ENCODE measurements at places on chromosomes 11 and 22.

- DNase-seq, result no peak
Measured at GRCh38 chr11:6345366-6345765, 25.1 kb upstream of the CAVIN3 start.

GRCh38 chr11:20050551-20051333 is 109.5 kb downstream of the DBX1 start:
- no peak for DNase-seq

GRCh38 chr22:30803679-30804078 is 109.0 kb downstream of the OSBP2 start:
- DNase-seq, result no peak

DNA sequence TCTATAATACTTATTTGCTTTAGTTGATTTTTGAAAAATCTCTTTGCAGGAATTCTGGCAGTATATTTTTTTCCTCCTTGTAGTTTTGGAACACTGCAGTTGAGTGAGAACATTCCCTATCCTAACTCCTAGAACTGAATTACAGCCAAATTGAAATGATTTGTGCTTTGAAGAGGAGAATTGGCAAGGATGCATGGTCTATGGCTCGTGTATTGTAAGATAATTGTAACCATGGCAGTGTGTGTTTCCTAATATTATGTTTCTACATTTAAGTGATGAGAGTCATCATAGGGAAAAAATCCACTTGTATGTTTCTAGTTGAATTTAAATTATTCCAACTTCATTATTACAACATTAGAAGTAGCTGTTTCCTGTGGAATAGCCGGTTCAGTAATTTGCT is 80.9 kb upstream of the MYO18B start:
- DNase-seq, result no peak

DNA sequence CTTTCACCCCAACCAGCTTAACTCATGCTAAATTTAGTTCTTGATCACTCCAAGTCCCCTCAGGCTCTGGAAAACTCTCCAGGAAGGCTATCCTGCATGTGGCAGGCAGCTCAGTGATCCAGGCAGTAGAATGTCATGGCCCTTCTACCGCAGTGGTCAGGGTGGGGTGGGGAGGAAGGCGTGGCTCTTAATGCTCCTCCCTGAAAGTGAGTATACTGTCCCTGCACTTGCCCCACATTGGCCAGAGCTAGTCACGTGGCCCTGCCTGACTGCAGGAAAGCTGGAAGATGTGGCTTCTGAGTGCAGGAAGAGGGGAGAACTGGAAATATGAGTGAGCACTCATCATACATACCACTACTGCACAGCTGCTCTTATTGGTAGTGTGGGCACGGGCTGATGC is 102.1 kb downstream of the GRAMD1B start:
- peak; percentile 17 for DNase-seq

DNA sequence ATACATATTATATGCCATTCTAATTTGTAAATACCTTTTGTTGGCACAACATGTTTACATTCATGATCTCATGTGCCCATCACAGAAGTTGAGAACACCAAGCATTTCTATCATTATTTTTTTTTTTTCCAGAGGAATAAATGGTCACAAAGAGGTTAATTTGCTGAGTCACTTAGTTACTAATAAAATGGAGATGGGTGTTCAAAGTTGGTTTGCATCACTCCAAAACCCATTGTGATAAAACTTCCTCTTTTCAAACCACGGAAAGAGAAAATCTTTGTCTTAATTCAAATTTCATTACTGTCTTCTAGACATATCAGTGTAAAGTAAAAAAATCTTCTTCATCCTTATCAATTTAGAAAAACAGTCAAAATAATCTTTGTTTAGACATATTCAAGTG is 636.8 kb upstream of the CCDC179 start:
- DNase-seq, result no peak

- no peak for DNase-seq
Measured at GRCh38 chr11:67494371-67495233, 10.6 kb downstream of the PITPNM1 start.

DNA sequence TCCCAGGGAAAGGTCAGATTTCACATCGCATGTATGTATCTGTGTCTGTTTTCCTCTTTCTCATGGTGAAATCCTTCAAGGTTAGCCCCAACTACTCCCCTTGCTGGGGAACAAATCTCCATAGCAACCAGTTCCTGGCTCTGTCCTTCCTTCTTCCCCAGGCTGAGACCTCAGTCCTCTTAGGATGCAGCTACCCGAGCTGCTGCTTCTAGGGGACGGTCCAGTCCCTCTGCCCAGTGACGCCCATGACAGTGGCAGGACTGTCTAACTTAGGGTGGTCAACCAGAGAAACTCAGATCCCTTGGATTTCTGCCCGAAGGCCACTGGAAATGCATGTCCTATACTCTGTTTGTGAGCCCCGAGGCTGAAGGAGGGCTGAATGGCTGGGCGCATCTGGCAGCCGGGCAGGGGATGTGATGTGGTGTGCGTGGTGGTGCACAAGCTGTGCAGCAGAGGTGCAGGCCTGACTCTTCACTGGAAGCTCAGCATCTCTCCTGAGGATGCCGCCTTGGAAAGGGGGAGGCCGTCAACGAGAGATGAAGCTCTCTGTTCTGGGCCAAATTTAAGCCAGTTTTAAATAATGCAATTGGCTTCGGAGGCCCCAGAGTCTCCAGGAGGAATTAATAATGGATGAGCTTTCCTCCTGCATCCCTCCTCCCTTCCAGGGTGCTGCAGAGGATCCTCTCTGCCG is 118.7 kb upstream of the B3GAT1 start:
- DNase-seq, result no peak

Measured in K562 (cell line).